ENCODE measurements at places on chromosomes 4 and X.

DNA sequence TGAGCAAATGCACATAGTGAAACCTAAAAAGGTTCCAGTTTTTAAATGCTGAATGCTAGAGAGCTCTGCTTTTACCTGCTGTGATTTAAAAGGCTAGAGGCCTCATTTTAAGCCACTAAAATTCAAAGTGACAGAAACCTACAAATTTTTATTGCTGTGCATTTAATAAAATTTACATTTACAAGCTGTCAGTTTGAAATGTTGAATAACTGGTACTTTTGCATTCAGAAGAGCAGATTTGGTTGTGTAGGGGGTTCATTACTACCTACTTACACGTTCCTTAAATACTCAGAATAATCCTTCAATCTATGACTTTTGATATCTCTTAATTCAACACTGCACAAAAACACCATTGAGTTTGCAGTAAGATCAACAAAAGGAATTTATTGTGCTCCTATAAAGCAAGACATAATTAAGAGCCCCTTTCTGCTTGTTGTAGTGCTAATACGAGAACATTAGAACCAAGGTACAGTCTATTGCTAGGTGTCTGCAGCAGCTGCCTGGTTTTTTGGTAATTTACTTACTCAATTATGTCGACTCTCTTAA is 27.9 kb downstream of the NKX3-2 start:
- no peak for DNase-seq

DNA sequence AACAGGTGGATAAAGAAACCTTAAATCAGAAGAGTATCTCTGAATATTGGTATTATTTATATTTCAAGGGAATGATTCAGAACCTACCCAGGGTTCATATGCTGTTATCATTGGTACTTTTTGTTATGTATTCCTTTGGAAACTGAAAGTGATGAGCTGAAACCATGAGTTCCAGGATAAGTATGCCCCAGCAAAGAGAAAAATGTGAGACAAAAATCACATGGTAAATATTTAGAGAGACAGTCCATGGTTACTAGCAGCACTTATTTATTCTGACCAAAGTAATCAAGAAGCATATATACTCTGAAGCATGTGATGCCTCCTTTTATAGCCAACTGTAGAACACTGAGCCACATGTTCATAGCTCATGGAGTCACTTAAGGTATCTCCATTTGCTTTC is 277.7 kb downstream of the ARAP2 start:
- DNase-seq: no peak

- DNase-seq: no peak
Measured at GRCh38 chr4:6549890-6550620, 24.9 kb upstream of the MAN2B2 start.

GRCh38 chr4:27861381-27861787 is 1000.7 kb downstream of the STIM2 start:
- peak; percentile 50 for DNase-seq

DNA sequence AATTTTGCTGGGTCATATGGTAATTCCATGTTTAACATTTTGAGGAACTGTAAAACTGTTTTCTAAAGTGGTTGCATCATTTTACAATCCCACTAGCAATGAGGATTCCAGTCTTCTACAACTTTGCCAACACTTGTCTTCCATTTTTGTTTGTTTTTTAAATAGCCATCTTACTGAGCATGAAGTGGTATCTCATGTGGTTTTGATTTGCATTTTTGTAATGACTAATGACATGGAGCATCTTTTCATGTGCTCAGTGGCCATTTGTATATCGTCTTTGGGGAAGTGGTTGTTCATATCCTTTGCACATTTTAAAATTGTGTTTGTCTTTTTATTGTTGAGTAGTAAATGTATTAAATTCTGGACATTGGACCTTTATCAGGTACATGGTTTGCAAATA is 94.7 kb downstream of the TMEM131L start:
- DNase-seq: no peak

DNA sequence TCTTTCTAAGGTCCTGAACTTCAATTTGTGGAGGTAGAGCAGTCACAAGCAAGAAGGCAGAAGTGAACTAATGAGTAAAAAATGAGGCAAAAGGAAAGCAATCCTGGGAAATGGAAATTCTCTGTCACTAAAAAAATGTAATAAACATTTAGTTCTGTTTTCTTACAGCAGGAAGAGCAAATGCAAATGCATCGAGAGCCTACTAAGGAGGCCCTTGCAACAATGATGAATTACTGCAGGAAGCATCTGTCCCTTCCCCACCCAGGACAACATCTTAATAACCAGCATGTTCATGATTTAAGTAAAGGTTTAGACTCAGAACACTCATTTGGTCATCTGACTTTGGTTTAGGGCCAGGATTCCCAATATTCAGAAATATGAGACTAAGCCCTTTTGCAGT is 341.4 kb upstream of the NOCT start:
- no peak for DNase-seq

DNA sequence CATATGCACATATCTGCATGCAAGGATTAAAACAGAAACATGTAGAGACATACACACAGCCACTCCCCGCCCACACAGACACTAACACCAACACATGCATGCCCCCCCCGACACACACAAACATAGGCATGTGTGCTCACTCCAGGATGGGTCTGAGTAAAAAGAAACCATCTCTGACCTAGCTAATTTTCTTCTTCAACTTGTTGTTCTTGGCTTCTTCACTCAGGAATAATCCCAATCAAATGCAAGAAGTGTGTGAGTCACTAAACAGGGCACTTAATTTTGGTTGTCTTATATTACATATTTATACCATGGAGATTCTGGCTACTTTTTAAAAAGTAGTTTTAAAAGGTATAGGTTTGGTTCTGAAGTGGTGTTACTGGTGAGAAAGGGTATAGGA is 28.3 kb downstream of the ENOX2 start:
- no peak for DNase-seq

- no peak for DNase-seq
Measured at GRCh38 chrX:26037367-26037766, 100.8 kb upstream of the MAGEB18 start.

DNA sequence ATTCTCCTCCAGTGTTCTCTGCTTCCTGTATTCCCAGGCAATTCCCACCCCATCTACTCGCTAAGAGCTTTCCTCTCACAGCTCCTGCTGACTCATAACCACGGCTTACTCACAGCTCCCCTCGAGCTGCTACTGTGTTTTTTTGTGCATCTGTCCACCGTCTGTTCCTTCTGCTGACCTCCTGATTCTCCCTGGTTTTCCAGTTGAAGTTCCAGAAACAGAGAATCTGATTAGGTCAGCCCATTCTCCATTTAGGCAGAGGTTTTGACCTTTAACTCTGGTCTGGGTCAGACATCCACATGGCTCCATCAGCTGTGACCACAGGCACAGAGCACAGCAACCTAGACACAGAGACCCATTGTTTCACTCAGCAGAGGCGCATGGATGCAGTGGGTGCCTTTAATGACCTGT is 5.5 kb upstream of the SMIM20 start:
- DNase-seq: peak; percentile 92

GRCh38 chr4:126137782-126138170 is 823.0 kb downstream of the FAT4 start:
- no peak for DNase-seq

DNA sequence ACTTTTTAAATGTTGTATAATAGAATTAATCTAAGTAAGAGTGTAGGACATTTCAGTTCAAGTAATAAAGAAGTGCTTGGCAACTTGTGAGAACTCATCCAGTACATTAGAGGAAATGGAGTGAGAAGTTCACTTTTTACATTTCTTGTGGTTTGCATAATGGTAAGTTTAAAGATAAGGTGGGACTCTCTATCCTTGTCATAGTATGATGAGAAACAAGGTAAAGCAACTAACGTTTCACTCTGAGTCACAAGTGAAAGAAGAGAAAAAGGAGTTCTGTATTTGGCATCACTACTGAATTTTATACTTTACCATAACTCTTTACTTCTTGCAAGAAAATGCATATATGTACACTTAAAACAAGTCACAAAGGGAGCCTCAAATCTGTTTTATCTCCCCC is 219.4 kb downstream of the SLC4A4 start:
- no peak for DNase-seq

DNA sequence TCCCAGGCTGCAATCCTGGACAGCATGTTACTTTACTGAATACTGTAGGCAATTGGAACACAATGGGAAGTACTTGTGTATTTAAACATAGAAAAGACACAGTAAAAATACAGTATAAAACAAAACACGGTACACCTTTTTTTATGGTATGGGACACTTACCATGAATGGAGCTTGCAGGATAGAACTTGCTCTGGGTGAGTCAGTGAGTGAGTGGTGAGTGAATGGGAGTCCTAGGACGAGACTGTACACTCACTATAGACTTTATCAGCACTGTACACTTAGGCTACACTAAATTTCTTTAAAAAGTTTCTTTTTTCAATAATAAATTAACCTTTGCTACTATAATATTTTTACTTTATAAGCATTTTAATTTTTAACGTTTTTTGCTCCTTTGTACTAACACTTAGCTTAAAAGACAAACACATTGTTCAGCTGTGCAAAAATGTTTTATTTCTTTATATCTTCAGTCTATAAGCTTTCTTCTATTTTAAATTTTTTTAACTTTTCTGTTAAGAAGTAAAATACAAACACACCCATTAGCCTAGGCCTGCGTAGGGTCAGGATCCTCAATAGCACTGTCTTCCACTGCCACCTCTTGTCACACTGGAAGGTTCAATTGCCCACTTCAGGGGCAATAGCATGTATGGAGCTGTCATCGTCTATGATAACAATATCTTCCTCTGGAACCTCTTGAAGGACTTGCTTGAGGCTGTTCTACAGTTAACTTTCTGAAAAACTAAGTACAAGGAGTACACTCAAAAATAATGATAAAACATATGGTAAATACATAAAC is 293.5 kb upstream of the FSTL5 start:
- no peak for DNase-seq

DNA sequence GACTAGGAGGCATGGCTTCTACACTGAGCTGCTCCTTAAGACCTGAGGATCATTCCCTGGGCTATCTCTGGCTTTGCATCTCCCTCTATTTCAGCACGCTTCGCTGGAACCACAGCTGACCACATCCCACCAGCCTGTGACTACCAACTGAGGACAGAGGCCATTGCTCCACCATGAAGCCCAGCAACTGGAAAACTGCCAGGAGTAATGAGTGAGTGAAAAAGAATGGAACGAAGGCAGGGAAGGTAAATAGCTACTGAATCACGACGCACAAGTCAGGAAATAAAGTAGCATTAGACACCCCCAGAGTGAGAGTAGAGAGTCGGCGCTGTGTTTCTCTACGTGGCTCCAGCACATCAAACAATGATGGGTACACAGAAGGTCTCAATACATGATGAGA is 314.7 kb downstream of the LDB2 start:
- DNase-seq: no peak

DNA sequence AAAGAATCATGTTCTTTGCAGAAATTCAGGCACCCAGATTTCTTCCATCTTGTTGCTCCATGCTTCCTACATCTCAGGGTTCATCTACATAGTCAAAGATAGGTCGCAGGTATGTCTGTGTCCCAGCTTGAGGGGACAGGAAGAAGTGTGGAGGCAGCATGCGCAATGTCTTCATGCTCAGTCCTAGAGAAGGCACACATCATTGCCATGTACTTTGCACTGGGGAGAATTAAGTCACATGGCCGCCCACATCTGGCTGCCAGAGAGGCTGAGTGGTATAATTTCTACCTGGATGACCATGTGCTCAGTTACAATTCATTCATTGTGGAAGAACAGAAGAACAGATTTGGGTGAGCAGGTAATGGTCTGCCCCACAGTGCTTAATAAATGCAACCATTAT is 54.1 kb downstream of the GAB1 start:
- DNase-seq: no peak
